HEK293T (cell line): ENCODE measurements at places on chromosomes 5 and 9.

- DNase-seq: peak; percentile 31
Measured at GRCh38 chr5:170306381-170306831, 8.8 kb upstream of the LCP2 start.

DNA sequence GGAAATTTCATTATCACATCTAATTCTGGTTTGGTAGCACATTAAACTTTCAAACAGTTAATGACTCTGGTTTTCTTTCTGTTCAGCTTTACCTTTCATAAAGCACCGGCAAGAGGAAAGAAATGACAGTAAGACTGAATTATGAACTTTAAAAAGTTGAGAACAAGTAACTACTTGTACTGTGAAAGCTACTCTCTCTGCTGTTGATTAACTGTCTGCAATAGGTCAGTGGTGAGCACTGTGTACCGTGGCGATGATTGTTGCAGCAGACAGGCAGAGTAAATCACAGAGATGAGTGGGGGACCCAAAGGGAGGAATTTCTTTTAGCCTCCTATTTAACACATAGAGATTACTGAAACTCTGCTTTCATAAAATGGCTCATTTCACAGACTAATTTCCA is 74.0 kb upstream of the MEF2C start:
- no peak for DNase-seq

DNA sequence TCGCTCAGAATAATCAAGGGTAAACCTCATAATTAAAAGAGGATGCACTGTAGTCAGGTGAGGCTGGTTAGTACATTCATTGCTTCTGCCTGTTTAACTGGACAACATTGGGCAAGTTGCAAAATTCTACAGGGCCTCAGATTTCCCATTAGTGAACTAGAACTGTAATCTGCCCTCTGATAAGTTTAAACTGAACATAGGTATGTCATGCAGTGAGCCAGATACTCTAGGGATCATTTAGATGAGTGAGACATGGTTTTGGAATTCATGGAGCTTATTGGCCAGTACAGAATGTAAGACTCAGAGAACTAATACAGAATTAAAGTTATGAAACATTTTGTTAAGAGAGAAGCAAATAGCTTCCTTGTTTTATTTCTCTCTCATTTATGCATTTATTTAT is 35.9 kb downstream of the RNF44 start:
- no peak for DNase-seq

DNA sequence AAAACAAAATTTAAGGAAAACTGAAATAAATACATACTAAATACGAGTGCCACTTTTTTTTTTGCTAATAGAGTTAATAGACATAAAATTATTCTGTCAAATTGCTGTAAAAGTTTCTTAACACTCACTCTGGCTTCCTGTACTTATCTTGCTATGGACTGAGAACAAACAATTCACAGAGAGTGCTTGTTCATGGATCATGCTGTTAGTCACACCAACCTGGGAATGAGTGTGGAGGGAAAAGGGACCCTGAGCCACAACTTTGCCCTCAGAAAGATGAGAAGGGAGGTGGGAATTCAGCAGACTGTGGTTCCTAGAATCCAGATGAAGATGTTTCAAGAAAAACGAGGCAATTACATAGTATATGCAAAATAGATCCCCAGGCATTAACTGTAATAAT is 246.9 kb downstream of the FBXL7 start:
- DNase-seq: no peak

DNA sequence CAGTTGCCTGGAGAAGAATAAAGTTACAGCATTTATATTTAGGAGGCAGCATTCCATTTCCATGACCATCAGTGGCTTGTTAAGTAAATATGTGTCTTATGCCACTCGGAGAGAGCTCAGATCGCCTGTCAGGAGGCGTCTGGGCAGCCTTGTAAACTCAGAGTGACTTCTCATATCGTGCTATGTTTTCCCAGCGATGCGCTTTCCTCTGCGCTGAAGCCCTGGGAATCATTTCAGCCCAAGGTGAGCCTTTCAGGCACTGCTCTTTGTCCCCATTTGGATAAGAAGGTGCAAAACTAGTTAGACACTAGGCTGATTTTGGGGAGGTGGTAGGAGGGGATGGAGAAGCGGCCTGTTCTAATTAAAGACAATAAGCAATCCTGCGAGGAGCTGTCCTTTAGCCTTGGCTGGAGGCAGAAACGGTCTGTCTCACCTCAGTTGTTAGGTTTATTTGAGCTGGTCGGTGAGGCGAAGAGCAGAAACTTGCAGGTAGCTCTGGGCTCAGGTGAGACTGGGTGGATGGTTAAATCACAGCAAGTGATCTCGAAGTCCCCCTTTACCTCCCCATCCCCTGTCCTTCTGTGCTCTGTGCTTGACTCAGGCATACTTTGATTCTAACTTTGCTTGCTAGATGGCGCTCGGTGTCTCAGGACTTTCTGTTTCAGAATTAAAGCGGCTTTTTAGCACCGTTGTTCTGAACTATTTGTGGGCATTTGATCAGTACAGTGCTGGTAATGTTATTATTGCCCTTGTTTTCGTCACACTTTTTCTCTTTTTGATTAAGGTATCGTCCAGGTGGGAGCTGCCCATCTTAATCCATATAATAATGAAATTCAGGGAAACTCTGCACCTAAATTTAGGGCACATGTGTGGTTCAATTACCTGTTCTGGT is 24.6 kb downstream of the NR2F1 start:
- DNase-seq: peak; percentile 33

GRCh38 chr5:169801324-169801777 is 164.3 kb downstream of the DOCK2 start:
- DNase-seq: no peak

DNA sequence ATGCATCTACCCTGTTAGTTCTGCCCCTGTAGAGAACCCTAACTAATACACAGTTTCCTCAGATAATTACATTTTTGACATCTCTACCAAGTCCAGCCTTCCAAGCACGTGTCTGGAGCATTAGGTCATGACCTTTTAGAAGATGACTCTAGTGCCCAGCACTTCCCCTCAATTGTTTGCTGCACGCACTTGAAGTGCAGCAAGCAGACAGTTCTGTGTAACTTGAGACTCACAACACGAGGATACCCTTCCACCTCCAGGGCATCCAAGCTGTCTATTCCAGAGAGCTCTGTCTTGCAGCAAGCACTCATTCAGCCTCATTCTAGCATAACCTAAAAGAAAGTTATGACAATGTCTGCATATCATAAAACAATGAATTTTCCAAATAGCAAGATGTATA is 1410.5 kb upstream of the CDH18 start:
- no peak for DNase-seq

- DNase-seq: no peak
Measured at GRCh38 chr9:104276709-104277245, 182.7 kb downstream of the SMC2 start.

GRCh38 chr5:66129144-66129543 is 15.0 kb upstream of the SREK1 start:
- DNase-seq: no peak

GRCh38 chr5:173457482-173457881 is 129.3 kb upstream of the STC2 start:
- DNase-seq: no peak

DNA sequence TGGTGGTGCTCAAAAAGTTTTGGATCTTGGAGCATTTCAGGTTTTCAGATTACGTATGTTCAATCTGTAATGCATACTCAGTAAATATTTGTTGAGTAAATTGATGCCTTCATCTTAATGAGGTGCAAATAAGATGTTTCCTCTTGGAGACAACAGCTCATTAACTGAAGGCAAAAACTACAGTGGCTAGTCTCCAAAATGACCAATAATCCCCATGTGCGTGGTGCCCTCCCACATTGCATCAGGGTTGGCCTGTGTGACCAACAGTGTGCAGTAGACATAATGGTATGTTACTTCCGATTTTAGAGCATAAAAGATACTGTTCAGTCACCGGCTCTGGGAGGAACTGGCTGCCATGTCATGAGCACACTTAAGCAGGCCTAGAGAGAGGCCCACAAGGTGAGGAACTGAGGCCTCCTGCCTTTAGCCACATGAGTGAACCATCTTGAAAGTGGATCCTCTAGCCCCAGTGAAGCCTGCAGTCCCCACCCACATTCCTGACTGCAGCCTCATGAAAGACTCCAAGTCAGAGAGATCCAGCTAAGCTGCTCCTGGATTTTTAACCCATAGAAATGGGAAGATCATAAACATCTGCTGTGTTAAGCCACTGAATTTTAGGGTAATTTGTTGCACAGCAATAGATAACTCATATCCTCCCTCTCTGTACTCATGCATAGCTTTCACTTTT is 55.7 kb downstream of the LIFR start:
- DNase-seq: no peak

GRCh38 chr5:78661691-78662090 is 13.1 kb upstream of the LHFPL2 start:
- DNase-seq: no peak

DNA sequence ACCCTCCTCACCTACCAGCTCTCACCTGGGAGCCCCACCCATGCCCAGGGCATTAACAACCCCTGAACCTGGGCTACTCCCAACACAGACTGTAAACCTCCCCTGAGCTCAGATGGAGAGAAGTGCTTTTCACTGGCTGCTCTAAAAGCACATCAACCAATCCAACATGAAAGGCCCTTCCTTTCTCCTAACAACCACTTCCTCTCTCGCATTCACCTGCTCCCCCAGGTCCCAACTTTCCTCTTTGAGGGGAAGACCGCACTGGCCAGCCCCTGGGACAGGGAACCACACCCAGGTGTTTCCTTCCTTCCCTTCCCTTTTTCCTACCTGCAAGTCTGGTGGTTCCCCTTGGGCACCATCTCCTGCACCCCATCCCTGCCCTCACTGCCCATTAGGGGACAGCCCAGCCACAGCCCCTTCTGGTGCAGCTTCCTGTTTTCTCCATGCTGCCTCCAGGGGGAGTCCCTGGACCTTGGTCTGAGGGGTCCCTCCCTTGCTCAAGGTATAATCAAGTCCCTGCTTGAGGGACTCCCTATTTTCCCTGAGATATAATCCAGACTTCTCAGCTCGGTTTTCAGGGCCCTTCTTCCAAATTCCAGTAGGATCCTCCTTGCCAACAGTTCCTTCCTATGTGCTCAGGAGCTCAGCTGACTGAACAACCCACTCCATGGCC is 30.5 kb upstream of the DAB2IP start:
- peak; percentile 60 for DNase-seq

DNA sequence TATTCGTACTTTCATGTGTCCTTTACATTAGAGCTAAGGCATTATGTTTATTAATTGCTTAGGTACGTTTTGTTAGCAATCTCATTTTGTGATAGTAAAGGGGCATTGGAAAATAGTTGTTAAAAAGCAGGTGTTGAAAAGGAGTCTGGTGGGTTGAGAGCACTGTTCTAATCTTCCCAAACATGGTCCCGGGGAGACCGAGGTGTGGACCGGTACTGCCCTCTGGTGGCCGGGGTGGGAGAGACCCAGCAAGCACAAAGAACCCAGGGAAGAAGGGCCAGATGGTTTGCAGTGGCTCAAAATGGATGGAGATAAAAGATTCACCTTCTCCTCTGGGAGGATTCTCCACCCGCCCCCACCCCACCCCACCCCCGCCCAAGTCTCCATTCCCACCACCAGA is 26.1 kb downstream of the IDNK start:
- DNase-seq: peak; percentile 84

DNA sequence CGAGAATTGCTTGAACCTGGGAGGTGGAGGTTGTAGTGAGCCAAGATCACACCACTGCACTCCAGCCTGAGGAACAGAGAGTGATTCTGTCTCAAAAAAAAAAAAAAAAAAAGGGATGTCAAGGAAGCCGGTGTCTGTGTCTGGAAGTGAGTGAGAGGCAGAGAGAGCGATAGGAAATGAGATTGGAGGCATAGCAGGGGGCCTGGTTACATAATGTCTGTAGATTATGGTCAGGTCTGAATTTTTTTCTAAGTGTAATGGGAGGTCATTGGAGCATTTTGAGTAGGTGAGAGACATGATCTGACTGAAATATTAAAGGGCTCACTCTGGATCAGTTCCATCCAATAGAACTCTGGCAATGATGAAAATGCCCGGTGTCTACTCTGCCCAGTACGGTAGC is 40.4 kb upstream of the CTNNA1 start:
- DNase-seq: no peak

DNA sequence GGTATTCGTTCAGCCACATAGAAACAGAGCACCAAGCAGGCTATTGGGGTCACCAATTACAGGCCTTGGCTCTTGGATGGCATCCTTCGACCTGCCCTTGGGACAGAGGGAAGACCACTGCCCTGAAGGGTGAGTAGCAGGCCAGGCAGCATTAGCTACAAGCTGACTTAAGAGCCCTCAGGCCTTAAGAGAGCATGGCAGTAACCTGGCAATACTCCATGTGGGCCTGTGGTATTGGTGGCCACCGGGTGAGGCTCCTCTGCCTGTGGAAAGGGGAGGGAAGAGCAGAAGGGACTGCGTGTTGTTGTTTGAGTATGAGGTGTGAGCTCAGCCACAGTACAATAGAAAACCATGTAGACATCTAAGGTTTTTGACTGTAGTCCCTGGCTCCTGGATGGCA is 170.6 kb downstream of the MCTP1 start:
- DNase-seq: no peak

- no peak for DNase-seq
Measured at GRCh38 chr5:120818128-120818527, 354.0 kb downstream of the PRR16 start.
